ENCODE measurements at places on chromosomes 4 and X.
A peak's percentile ranks its signal among the peaks of the same experiment; 100 is the strongest.

- DNase-seq = no peak
Observed at GRCh38 chr4:183348706-183349659, 26.8 kb upstream of the CLDN24 start.

- DNase-seq = no peak
Observed at GRCh38 chr4:43337707-43338106, 445.2 kb downstream of the GRXCR1 start.

DNA sequence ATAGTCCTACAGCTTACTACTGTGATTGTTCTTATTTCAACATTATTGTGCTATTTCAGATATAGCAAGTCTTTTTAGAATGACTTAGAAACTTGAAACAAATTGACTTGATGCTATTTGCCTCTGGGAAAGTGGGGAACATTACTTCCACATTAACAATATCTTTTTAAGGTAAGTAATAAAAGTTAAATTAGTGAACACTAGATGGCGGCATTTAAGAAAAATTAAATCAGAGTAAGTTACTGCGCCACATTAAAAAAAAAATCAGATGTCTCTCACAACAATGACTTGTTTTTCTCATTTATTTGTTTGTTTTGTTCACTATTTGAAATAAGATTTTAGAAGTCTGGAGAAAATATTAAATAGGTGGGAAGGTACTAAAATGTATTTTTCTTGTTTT lies 1026.9 kb upstream of the SLIT2 start:
- peak; percentile 74 for DNase-seq

DNA sequence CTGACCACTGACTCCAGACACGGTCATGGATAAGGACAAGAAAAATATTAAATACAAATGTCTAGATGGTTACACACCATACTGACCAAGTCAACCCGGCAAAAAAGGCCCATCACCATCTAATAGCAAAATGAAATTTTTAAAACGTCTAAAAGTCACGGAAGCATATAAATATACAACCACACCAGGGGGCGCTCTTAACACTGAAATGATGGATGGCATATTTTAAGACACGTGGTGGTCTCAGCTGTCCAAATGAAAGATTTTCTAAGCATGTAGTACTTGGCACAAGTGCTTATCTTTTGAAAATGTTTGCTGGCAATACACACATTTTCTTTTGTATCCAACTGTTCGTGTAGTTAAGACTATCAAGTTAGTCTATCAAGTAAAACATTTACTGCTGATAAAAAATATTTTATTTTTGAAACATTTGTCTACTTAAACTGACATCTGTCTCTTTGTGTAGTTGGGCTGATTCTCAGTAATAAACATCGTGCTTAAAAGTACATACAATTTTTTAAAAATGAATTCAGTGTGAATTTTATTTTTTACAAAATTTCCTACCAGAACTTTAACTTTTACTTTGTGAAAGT lies 64.6 kb downstream of the COX7B2 start:
- peak; percentile 20 for DNase-seq

DNA sequence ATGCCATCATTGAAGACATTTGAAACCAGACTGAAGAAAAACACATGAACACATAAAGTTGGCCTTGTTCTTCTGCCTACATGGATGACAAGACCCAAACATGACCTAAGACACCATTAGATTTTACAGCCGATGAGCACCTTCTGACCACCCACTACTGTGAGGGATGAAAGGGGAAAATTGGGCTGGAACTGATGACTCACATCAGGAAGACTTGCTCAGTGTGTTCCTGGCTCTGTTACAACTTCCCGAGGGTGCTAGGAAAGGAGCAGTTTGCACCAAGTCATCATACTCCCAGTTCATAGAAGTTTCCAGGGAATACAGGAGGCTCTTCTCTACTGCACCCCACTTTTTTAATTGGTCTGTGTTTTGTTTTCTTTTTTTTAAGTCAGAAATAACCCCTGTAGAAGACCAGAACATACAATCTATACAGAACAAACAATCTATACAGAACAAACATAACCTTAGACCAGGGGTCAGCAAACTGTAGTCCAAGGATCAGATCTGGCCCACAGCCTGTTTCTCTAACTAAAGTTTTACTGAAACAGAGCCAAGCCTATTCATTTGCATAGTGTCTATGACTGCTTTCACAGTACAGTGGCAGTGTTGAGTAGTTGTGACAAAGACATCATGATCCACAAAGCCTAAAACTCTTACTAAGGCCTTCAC lies 25.3 kb downstream of the BTC start:
- DNase-seq = no peak

DNA sequence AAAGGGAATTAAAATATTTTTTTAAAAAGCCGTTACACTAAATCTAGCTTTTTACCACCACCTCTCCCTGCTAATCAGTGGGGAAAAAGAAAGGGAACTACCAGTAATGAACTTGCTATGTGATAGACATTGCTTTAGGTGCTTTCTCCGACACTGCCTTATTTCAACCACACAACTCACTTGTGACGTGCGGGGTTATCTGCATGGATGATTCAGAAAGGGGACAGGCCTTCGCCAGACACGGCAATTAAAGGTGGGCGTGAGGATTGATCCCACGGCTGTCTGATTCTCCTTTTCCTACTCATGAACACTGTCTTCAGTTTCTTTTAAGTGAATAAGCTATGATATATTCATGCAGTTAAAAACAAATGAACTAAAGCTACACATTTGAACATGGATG lies 882 bp upstream of the CXCR3 start:
- no peak for DNase-seq

GRCh38 chr4:25523405-25523804 lies 132.2 kb upstream of the SLC34A2 start:
- DNase-seq = no peak

GRCh38 chrX:41407816-41408215 lies 39.3 kb upstream of the NYX start:
- DNase-seq = no peak

GRCh38 chrX:109840585-109840984 lies 107.5 kb upstream of the ACSL4 start:
- no peak for DNase-seq

DNA sequence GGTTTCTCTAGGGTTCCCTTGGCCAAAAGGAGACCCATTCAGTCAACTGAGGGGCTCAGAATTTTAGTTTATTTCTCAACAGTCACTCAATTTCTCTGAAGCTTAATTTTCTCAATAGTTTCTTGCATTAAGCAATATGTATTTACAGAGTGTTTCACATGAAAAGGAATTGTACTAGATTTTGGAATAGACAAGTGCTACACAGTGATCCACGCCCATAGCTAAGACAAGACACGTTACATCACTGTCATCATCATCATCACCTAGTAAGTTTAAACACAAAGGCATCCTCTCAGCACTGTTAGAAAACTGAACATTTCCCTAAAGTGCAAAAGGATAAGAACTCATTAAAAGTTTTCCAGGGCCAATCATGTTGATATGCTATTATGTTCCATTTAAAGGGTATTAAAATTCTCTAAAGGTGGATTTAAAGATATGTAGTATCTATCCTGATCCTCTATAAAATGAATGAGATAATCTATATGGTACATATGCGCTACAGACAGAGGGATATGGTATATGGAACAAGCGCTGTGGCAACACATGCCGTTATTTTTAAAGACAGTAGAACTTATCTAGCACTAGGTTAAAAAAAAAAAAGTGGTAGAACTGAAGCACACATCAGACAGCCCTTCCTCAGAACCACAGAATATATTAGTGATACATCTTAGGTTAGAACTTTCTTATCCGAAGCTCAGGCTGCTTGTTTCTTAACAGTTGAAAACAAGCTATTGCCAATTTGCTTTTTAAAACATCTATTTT lies 12.1 kb downstream of the PPA2 start:
- no peak for DNase-seq

- DNase-seq = peak; percentile 36
Observed at GRCh38 chrX:47146121-47146935, 1.3 kb downstream of the RBM10 start.

DNA sequence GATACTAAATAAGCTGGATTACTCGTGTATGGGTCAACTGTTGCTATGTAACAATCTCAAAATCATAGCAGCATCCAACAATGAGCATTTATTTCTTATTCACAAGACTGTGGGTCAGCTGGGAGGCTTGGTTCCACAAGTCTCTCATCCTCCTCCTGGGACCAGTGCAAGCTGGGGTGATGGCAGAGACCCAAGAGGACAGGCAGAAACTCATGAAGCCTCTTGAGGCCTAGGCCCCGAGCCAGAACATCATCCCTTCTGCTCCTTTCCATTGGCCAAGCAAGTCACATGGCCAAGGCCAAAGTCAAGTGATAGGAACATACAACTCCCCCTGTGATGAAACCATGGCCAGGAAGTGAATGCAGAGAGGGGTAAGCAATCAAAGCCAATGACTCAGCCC lies 422.1 kb downstream of the BCOR start:
- no peak for DNase-seq

GRCh38 chr4:35942092-35942491 lies 302.2 kb downstream of the ARAP2 start:
- DNase-seq = no peak

DNA sequence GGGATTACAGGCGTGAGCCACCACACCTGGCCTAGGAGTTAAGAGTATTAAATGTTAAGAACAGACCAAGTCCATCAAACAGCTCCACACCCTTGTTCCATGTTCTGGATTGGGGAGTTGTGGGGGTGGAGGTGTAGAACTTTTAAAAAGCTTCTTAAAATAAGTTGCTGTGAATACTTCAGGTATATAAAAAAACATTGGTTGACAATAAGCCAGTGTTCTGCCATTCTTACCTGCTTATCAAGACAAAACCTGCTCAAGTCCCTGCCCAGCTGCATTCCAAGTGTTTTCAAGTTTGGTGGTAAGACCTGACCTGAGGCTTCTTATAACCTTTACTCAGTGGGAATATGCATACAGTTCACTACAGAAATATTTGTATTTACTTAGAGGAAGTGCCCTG lies 6.4 kb downstream of the RBM3 start:
- no peak for DNase-seq

DNA sequence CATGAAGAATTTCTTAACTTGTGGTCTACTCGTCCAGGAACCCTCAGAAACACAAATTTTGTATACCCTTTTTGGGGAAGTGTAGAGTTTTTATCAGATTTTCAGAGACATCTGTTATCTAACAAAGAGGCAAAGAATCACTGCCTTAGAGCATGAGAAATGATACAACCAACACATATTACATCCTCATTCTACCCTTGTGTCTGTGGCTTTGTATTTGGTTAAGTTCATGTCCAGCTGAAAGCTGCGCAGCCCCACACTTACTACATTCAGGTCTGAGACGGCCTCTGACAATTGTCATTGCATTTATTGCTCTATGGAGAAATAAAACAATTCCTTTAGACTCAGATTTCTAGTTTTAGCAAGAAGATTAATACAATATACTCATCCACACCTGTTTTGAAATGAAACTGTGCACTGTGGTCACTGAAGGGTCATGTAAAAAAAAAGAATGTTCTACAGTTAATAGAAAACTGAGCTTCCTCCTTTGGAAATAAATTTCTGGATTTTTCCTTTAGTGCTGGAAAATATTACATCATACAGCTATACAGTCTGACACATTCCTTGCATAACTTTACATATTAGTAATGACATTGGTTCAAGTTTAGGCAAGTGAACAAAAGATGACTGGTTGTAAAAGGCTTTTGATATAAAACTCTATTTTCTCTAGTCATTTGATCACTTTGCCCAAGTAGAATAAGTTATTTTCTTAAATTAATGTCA lies 39.8 kb downstream of the GLRB start:
- no peak for DNase-seq

GRCh38 chr4:6463311-6464289 lies 8.8 kb downstream of the PPP2R2C start:
- DNase-seq = no peak

- peak; percentile 3 for DNase-seq
Observed at GRCh38 chrX:70087857-70088630, 25.8 kb downstream of the OTUD6A start.

GRCh38 chr4:141356321-141356962 lies 135.7 kb downstream of the ZNF330 start:
- DNase-seq = no peak

- DNase-seq = no peak
Observed at GRCh38 chrX:20212486-20213089, 54.1 kb downstream of the RPS6KA3 start.

- DNase-seq = no peak
Observed at GRCh38 chrX:119497185-119497584, 28.9 kb downstream of the SLC25A5 start.
